Tibial nerve (tissue), 4 donors: ENCODE measurements at places on chromosomes 7 and 10. TPM values are rescaled to one million over a fixed set of nuclear protein-coding genes. Genes with fewer than 3 reads are reported as not detected.

GRCh38 chr7:157397731-157398691, 61.2 kb downstream of the DNAJB6 start:
- no peak overlapping the region for H3K27ac ChIP-seq
- H3K27me3 ChIP-seq, result no peaks in the 10 kb centered on the region
- peaks cover 23% of the 10 kb centered on the region for H3K4me1 ChIP-seq

The FGF8 gene
- total RNA-seq, result not detected

The KLF14 gene
- 0.42 TPM for total RNA-seq

DNA sequence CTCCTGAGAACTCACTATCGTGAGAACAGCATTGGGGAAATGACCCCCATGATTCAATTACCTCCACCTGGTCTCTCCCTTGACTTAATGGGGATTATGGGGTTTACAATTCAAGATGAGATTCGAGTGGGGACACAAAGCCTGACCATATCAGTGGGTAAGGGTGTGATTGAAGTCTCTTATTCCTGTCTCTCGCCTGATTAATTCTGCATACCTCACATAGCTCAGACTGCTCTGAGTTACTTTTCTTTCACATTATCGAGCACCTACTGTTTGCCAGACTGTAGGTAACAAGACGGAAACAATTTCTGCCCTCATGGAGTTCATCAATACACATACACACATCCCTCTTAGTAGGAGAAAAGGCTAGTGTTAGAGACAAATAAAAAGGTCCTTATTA, 25.0 kb downstream of the CISD1 start:
- no peaks in the 10 kb centered on the region for H3K4me1 ChIP-seq
- no peak overlapping the region for H3K27ac ChIP-seq
- DNase-seq, result no peak
- H3K36me3 ChIP-seq, result no peaks in the 10 kb centered on the region

DNA sequence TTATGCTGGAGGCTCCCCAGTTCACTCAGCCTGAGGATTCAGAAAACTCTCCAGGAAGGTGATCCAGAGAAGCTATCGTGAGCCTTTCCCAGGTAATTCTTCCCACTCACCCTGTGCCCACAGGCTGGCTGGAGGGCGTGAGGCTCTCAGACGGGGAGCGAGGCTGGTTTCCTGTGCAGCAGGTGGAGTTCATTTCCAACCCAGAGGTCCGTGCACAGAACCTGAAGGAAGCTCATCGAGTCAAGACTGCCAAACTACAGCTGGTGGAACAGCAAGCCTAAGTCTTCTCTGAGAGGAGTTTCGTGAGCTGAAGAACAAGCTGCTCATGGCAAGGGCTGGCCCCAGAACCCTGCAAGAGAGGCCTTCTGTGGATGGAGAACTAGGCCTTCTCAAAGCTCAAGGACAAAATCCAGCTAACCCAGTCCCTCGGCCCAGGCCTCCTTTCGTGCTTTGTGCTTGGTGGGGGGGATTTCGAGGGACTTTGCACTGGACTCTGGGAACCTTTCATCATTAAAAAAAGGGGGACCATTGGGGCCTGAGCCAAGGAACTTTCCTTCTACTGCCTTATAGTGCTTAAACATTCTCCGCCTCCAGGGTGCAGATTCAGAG, 23.6 kb downstream of the NOBOX start:
- no peaks in the 10 kb centered on the region for H3K36me3 ChIP-seq
- no peaks in the 10 kb centered on the region for H3K4me1 ChIP-seq
- H3K27me3 ChIP-seq, result no peaks in the 10 kb centered on the region
- no peak overlapping the region for H3K27ac ChIP-seq

DNA sequence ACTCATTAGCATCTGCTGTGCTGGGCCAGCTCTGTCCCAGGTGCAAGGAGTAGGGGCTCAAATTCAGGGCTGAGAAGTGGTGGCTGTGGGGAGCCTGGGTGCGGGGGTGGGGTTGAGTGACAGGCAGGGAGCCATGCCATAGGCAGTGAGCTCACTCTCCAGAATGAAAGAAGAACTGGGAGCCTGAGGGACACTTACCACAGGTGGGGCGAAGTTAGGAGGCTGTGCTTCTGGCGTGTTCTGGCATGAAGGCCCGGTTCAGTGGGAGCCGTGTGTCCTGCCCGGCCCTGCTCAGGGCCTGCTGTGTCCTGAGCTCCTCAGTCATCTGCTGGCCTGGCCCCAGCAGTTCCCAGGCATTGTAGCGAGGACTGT, 62.5 kb downstream of the MKI67 start:
- H3K4me1 ChIP-seq, result peaks cover 38% of the 10 kb centered on the region
- H3K4me3 ChIP-seq, result no peak overlapping the region
- peak; percentile 4 for DNase-seq
- H3K36me3 ChIP-seq, result no peaks in the 10 kb centered on the region
- H3K27me3 ChIP-seq, result no peaks in the 10 kb centered on the region

GRCh38 chr7:107372298-107372697, 97.6 kb upstream of the GPR22 start:
- H3K27ac ChIP-seq, result no peak overlapping the region
- no peaks in the 10 kb centered on the region for H3K4me1 ChIP-seq
- no peak for DNase-seq
- H3K4me3 ChIP-seq, result no peak overlapping the region
- no peaks in the 10 kb centered on the region for H3K27me3 ChIP-seq
- no peaks in the 10 kb centered on the region for H3K36me3 ChIP-seq
